Activated naive CD4-positive, alpha-beta T cell treated with anti-CD3 and anti-CD28 coated beads, Interleukin-2, amount 50 U/mL, for 72 hours (primary cell): ENCODE measurements at places on chromosomes 7 and 10. TPM values are rescaled to one million over a fixed set of nuclear protein-coding genes. Genes with fewer than 3 reads are reported as not detected.

ATOH7 gene
- total RNA-seq, result not detected

EN2 gene
- not detected for total RNA-seq

DNA sequence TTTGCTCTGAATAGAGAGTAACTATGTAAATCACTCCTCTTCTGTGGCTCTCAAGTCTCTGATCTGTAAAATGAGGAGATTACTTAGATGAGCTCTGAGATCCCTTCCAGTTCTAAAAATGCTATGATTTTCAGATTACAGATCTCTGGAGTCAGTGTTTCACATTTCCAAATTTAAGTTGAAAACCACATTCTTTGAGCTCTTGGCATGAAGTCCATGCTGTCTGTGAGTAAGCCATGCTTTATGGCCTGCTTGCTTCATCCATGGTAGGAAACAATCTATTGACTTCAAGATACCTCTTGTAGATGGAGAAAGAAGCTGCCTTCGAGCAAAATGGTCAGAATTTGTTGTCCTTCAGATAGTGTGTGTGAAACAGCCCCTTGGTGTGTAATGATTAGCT is 64.9 kb downstream of the CELF2 start:
- no peak for DNase-seq

- DNase-seq, result no peak
Measured at GRCh38 chr10:114584419-114584818, 73.7 kb downstream of the ABLIM1 start.

DNA sequence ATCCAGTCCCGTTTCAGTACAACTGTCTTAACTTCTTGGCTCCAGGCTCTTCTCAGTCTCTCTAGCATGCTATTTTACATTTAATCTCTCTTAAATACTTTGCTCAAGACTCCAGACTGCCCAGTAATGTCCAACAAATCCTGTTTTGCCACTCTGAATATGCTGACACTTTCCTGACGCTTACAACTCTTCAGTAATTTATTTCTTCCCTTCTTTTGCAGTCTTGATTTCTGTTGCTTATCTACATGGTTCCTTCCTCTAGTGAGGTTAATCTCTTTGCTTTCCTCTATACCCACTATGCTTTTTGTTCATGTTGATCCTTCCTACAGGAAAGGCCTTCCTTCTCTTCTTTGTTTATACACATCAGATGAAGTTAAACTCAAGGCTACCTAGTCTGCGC is 23.7 kb downstream of the UMAD1 start:
- no peak for DNase-seq
